ENCODE measurements at places on chromosomes 7 and 10.

- DNase-seq: no peak
These were observed 47.2 kb downstream of the PWWP2B start for GRCh38 chr10:132443983-132444876.

DNA sequence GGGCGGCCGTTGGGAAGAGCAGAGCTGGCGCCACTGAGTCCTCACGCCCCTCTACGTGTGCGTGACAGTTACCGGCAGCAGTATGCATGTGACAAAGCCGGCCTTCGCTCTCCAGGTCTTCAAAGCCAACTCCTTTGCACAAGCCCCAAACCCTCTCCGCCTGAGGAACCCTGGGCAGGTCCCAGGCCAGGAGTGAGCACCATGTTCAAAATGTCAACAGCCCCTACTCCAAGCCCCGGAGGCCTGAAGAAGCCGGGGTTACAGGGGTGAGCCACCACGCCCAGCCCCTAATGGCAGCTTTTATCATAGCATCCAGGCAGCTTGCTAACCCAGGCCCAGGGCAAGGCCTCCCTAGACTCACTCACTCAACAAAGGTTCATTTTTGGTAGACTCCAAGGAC, 70.8 kb downstream of the OAT start:
- DNase-seq: no peak

- DNase-seq: no peak
These were observed 117.1 kb upstream of the DPP6 start for GRCh38 chr7:153935095-153935494.

- DNase-seq: no peak
These were observed 112.2 kb upstream of the GALNT17 start for GRCh38 chr7:71019706-71020105.

- DNase-seq: no peak
These were observed 39.0 kb downstream of the TFAM start for GRCh38 chr10:58424176-58424575.

DNA sequence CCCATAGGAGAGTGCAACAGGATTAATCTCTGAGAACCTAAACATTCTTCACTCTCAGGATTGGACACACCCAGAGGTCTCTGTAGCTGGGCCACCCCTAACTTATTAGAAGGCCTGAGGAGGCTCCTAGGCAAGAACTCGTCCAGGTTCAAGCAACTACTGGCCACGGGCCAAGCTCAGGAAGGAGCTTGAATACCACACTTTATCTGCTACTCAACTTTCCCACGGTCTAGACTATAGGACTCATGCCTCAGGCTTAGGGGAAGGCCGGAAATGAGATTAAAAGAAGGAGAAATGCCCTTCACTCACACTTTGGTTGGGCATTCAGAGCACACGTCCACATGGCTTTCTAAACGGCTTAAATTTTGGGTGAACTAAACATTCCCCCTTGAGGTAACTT, 142.8 kb upstream of the PHYHIPL start:
- no peak for DNase-seq

GRCh38 chr10:89867964-89868363, 166.6 kb downstream of the KIF20B start:
- no peak for DNase-seq

DNA sequence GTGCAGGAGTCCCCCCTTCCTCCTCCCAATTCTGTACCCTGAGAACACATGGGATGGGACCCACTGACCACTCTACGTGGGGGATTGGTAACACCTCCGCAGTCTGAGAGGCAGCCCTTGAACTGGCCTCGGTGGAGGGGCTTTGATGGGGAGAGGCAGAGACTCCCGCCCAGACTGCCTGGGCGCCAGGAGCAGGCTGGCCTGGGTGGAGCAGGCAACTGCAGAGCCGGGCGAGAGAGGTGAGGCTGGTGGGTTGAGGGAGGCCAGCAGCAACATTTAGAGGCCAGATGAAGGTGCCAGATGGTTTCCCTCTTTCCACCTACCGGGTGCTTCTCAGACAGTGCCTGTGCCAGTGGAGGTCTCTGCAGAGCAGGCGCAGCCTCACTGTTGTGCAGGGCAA, 30.7 kb upstream of the ZNF467 start:
- DNase-seq: no peak

GRCh38 chr7:142327628-142328405, 70.0 kb upstream of the PRSS58 start:
- DNase-seq: no peak
